ENCODE measurements at places on chromosomes 5 and 9. TPM values are rescaled to one million over a fixed set of nuclear protein-coding genes. Genes with fewer than 3 reads are reported as not detected.

The GABRA6 gene
- total RNA-seq, result under 0.01 TPM

- no peak for DNase-seq
These were observed 6.4 kb upstream of the C6 start for GRCh38 chr5:41219658-41220269.

- DNase-seq, result peak; percentile 22
These were observed 88.3 kb downstream of the GIN1 start for GRCh38 chr5:103031607-103032006.

GRCh38 chr5:139733698-139734538 is 61.7 kb upstream of the PSD2 start:
- DNase-seq, result no peak

DNA sequence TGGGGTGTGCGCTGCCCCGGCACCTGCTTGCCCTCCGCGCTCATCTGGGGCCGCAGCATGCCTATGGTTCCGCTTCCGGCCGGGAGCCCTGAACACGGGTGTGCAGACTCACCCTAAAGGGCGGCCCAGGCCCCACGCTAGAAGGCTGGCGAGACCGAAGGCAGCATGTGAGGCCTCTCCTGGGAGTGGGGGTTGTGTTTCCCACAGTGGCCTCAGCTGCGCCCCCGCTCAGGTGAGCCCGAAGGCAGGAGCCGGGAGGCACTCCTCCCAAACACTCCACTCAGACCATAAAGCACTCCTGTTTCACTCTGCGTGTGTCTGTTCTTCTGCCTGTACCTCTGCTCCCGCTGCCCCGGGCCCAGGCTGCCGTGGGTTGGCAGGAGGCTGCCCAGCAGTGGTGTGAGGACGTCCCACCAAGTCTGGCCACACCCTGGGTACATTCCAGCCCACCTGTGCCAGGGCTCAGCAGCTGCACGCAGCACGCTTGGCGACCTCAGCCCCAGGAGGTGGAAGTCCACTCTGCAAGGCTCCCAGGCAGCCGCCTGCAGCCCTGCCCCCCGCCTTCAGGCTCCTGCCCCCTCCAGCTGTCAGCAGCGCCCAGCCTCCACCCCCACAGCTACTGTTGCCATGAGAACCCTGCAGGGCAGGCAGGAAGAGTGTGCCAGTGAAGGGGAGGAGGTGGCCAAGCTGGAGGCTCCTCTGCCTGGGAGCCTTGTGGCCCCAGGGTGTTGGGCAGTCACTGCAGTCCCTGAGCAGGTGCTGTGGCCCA is 1.2 kb upstream of the AJM1 start:
- no peak for DNase-seq

- DNase-seq, result peak; percentile 86
These were observed 60.2 kb upstream of the TBC1D2 start for GRCh38 chr9:98315551-98316060.

DNA sequence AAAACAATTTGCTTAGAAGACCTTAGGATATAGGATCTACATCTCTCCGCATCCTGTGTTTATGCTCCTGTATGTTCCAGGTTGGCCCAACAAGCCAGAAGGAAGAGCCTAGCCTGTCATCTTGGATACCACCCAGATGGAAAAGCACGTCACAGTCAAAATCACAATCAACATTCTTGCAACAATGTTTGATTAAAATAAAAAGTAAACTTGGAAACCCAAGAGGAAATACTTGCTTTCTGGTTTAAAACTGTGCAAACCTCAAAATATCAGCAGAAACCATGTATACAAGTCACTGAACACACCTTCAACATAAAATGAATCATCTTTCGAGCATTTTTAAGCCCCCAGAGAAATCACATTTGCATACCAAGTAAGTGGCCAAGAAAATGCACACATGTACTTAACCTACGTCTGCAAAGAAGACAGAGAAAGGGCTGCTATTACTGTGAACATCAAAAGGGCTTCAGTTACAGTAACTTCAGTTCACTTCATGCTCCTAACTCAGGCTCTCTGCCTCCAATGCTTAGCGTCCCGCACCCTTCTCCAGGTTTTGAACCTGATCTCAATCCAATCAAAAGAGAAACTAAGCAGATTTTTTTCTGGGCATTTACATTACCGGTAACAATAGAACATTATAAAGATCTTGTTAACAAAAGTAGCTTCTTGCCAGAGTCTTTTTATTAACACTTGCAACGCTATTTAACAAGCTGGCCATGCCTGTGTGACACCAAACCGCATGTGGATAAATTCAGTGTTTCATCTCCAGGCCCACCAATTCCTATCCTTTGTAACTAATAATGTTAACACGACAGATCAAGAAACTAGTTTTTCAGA is 1.3 kb downstream of the ENC1 start:
- DNase-seq, result peak; percentile 60
